ENCODE measurements at places on chromosomes 5 and 9.

GRCh38 chr9:108386859-108387384 lies 468.9 kb downstream of the ACTL7B start:
- no peak for DNase-seq

- peak; percentile 25 for DNase-seq
These were observed 128.1 kb upstream of the NR5A1 start for GRCh38 chr9:124635285-124635684.

- DNase-seq, result no peak
These were observed 352.7 kb downstream of the SPOCK1 start for GRCh38 chr5:137146402-137146890.

GRCh38 chr5:113437111-113437510 lies 2.3 kb upstream of the TSSK1B start:
- DNase-seq, result no peak

DNA sequence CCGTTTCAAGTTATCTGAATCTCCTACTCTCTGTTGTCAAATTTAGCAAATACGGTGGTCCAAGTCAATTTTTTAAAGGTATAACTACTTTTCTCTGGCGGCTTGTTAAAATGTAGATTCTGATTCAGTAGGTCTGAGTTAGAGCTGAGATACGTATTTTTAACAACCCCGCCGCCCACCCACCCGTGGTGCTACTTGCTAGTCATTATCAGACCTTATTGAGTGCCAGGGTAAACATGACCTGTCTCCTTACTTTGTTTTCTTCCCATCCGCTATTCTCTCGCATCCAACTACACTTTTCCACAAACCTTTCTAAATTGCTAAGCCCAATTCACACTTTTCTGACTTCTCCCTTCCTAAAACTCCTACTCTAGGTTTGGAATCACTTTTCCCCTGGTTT lies 694 bp upstream of the PLAA start:
- peak; percentile 54 for DNase-seq

- no peak for DNase-seq
These were observed 13.6 kb downstream of the NIPAL4 start for GRCh38 chr5:157473383-157474320.

GRCh38 chr9:3876553-3876952 lies 350.8 kb upstream of the RFX3 start:
- DNase-seq, result no peak

DNA sequence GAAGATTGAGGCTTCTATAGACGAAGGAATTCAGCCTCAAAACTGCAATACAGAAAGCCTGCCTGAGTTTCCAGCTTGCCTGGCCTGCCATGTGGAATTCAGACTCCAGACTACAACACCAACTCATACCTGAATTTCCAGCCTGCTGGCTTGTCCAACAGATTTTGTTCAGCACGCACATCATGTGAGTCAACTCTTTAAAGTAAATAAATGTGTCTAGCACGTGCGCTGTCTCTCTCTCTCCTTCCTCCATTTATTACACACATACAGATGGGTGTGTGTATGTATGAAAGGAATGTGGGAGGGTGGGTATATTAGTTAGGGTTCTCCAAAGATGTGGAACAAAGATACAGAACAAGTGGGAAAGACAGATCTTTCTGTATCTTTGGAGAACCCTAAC lies 82.4 kb upstream of the TAS2R1 start:
- no peak for DNase-seq

DNA sequence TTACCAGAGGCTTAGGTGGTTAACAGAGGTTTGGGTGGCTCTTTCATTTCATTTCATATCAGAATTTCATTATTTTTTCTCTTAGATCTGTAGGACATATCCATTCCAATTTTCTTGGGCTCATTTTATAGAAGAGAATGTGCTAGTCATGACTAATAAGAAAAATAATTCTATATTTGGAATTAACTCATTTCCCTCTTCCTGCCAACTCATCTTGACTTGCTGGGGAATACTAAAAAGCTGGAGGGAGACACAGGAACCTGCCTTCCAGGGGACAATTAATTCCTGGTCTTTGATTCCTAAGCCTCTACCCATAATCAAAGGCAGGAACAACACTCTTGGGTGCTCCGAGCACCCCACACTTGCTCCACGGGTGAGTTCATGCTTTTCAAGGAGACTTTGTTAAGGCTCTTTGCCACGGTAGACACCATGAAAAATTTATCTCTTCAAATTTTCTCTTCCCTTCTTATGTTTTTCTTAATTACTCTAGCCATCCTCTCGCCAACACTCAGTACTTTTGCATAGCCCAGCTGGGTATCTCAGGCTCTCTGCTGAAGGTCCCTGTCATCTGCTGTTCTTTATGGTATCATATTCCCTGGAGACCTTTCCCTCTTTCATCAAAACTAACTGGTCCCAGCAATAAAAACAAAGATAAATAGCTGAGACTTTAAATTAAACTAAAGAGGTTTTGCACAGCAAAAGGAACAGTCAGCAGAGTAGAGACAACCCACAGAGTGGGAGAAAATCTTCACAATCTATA lies 273.9 kb downstream of the NPR3 start:
- no peak for DNase-seq

GRCh38 chr5:95816776-95817175 lies 5.8 kb downstream of the GLRX start:
- no peak for DNase-seq

GRCh38 chr5:3612591-3613042 lies 17.0 kb downstream of the IRX1 start:
- DNase-seq, result no peak

DNA sequence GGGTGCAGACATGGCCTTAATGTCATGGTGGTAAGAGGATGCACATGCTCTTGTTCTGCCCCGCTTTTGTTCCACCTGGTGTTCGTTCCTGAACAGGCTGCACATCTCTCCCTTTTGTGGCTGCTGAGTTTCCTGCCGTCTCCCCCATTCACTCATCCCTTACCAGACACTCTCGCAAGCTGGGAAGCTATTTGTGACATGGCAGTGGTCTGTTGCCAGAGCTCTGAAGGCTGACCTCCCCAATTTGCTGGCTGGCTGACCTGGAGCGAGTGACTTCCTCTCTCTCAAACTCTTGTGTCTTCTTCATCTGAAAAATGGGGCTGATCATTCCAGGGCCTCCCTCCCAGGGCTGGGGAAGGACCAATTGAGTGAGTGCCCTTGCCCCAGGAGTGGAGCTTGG lies 35.9 kb downstream of the HRH2 start:
- no peak for DNase-seq

GRCh38 chr9:79165020-79165780 lies 406.6 kb upstream of the TLE4 start:
- DNase-seq, result no peak

DNA sequence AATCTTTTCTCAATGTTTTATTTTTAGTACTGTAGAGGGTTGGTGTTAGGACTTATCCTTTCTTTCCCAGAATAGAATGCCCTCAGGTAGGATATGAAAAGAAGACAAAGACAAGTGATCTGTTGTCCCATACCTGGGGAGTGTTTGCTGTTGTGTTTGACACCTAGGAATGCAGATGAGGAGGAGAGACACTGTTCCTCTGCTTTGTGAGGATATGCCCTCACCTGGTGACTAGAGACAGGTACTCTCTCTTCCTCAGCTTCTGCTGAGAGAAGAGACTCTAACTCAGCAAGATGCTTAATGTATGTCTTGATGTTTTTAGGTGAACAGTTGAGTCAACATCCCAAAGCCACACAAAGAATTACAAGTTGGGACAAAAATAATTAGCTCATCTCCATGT lies 468.4 kb downstream of the PRR16 start:
- DNase-seq, result no peak

GRCh38 chr5:5318426-5319190 lies 103.9 kb upstream of the ICE1 start:
- no peak for DNase-seq

DNA sequence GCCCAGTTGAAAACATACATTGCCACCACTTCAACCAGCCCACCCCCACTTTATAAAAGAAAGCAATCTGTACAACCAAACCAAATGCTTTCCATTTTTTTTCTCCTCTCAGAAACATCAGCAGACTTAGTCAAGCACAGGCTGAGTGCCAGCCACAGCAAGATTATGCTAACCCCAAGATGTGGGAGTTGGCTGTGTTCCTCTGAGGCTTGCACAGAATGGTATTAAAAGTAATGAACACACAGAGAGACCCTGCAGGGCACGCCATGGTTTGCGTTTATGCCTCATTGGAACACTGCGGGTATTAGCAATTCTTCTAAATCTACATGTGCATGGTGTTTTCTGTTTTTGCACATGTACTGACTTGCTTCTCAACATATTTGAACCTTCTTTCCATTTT lies 419.9 kb upstream of the GRAMD2B start:
- no peak for DNase-seq
